ENCODE measurements at places on chromosomes 7 and 10.

GRCh38 chr10:109428775-109429491, 494.4 kb downstream of the XPNPEP1 start:
- no peaks in the 10 kb centered on the region for H3K4me1 ChIP-seq
- H3K36me3 ChIP-seq, result no peaks in the 10 kb centered on the region
- no peaks in the 10 kb centered on the region for H3K27me3 ChIP-seq
- no peak for DNase-seq
- H3K27ac ChIP-seq, result no peak overlapping the region

DNA sequence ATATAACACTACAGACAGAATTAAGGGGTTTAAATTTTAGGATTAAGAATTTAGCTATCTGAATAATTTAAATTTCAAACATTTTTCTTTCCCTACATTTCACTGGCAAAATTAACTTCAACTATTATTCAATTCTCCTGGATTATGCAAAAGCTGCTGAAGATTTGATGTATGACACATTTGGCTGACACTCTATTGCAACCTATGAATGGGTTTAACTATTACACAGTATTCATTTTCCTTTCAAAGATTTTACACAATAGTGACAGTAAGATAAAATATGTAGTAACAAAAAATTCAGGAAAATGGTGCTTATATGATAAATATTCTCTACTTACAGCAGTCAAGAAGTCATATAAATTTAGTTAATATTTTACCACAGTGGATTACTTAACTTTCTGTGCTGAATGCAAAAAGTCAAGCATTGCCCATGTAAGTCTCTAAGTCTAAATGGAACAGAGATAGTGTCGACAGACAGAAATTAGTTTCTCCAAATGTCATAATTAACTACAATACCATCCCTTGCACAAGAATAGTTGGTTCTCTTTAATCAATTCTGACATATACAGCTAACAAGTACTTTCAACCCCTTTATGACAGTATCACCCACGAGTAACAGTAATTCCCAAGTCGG, 194.1 kb upstream of the FRMD4A start:
- H3K27me3 ChIP-seq, result no peaks in the 10 kb centered on the region
- no peak for DNase-seq
- H3K4me1 ChIP-seq, result peaks cover 7% of the 10 kb centered on the region
- peaks cover 10% of the 10 kb centered on the region for H3K36me3 ChIP-seq
- H3K4me3 ChIP-seq, result no peak overlapping the region

DNA sequence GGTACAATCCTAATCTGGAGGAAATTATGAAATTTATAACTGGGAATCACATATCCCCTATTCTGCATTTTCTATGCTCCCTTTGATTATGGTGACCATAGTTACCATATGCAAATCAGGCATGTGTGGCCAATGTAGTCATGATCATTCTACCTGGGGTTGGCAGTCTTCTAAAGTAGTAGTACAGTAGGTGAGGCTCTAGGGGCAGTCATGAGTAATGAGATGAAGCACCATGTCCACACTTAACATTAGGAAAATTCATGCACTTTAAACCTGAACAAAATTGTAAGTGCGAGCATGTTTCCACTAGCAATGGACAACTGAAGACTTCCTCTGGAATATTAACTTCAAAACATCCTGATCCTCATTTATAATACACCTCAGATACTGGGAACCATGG, 545.9 kb downstream of the SUGCT start:
- H3K27ac ChIP-seq, result no peak overlapping the region
- no peaks in the 10 kb centered on the region for H3K4me1 ChIP-seq
- no peak for DNase-seq
- no peak overlapping the region for H3K4me3 ChIP-seq
- H3K36me3 ChIP-seq, result no peaks in the 10 kb centered on the region

DNA sequence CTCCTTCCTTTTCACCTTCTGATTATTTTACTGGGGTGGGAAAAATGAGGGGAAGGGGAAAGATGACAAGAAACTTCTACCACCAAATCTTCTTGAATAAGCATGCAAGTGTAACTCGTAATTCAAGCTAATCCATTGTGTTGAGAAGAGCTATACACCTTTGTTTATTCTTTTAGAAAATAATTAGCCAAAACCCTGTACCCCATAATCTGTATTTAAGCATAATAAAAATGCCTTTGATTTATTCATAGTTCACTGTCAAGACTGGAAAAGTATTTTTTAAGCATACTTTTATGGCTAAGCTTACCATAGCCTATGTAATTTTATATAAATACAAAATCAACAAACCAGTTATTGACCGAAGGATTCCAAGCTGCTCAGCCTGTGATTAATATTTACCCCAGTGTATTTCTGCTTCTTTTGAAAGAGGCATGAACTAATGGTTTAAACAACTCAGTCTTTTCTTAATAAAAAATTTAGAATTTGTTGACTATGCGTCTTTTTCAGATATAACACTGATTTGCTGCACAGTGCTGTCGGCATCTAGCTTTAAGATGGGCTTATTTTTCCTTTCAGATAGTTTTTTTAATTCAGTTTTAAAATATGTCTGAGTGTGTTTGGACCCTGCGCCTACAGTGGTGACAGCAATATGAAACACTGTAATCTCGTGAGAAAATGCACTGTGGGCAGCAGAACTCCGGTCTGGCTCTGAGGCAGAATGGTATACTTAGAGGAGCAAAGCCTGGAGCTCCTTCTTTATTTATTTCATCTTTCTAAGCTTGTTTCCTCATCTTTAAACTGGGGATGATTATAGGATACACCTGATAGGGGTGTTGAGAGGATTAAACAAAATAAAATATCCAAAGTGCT, 238.8 kb upstream of the LRGUK start:
- no peak overlapping the region for H3K4me3 ChIP-seq
- no peak for DNase-seq
- no peaks in the 10 kb centered on the region for H3K27me3 ChIP-seq
- no peak overlapping the region for H3K27ac ChIP-seq
- no peaks in the 10 kb centered on the region for H3K36me3 ChIP-seq

DNA sequence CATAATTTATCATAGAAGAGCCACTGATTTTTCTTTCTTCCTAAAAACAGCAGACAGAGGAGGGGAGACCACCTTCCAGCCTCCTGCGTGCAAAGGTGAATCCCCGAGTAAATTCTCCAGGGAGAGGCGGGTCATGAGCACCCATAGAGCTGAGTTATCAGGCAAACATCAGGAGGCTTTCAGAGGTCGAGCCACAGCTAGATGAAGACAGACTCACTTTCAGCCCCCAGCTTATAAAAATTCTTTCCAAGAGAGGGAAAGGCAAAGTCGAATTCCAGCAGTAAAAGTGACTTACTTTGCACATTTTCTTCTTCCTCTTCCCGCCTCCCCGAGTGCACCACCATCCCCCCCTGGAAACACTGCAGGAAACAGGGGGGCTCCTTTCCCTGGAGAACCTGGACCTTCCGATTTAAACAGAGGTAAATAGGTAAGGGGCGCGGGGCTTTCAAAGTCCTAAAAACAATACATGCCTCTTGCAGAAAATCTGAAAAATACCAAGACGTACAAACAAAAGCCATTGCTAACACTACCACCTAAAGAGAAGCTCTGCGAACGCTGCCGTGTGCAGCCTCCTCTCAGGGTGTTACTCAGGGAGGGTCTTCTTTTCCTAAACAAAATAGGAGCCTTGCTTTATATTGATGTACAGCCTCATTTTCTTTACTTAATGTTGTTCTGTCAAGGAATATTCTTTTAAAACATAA, 163.8 kb downstream of the SVIL start:
- no peak for DNase-seq
- H3K27me3 ChIP-seq, result no peaks in the 10 kb centered on the region

GRCh38 chr10:3056280-3057037, 10.9 kb upstream of the PFKP start:
- H3K4me3 ChIP-seq, result no peak overlapping the region
- no peak for DNase-seq
- H3K27me3 ChIP-seq, result no peaks in the 10 kb centered on the region
- no peaks in the 10 kb centered on the region for H3K4me1 ChIP-seq
- H3K36me3 ChIP-seq, result no peaks in the 10 kb centered on the region
- H3K27ac ChIP-seq, result no peak overlapping the region

DNA sequence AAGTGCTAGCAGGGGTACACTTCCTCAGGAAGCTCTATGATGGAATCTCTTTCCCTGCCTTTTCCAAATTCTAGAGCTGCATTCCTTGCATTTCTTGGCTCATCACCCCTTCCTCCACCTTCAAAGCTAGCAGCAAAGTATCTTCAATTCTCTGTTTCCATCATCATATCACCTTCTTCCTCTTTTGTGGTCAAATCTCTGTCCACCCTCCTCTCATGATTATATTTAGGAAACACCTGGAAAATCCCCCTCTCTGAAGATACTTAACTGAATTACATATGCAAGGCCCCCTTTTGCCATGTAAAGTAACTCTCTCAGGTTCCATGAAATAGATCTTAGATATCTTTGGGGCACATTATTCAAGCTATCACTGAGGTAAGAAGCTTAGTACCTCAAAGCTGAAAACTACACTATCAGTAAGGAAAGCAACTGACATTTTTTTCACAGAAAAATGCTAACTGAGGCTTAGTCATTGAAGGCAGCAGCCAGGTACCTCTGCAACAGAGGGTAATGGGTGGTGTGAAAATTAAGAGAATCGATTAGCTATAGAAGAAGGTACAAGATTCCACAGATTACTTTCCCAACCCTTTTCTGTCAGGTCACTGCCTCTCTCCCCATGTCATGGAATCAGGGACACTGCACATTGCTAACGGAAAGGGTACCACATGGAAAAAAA, 197.3 kb downstream of the MACC1 start:
- no peak overlapping the region for H3K4me3 ChIP-seq
- no peaks in the 10 kb centered on the region for H3K36me3 ChIP-seq
- no peak for DNase-seq
- H3K27me3 ChIP-seq, result no peaks in the 10 kb centered on the region

All from body of pancreas (tissue), 4 donors.